ENCODE measurements at places on chromosomes 6 and 20.
A peak's percentile ranks its signal among the peaks of the same experiment; 100 is the strongest.

- no peak for DNase-seq
Observed at GRCh38 chr20:10594296-10594868, 79.4 kb downstream of the JAG1 start.

DNA sequence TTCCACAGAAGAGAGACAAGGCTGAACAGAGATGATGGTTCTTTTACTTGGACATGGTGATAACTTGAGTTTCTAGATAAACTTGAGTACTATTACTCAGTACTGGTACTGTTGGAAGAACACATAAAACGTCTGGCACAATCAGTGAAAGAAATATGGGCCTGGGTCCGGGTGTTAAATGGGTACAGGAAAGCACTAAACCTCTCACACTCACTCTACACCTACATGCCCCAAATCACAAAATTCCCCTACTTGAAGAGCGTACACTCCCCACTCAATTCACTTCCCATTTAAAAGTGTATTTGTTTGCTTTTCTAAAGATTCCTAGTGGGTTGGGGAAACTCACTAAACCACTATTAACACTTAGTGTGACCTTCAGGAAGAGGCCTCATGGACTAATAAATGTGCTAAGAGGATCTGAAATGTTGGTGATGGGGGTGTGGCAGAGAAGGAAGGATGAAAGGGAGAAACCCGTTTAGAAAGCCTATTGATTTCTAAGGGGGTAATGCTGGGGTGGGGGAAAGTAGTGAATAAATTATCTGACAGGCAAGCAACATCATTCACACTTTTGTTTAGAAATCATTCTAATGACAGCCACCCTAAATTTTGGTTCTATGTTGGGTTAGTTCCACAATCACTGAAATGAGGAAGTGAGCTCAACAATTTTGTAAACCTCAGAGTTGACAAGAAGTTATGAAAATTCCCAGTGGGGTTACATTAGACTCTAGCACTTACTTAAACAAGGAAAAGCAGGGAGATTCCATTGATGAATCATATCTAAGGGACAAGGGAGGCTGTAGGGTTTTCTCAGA, 222.6 kb upstream of the MARCKS start:
- no peak for DNase-seq

- no peak for DNase-seq
Observed at GRCh38 chr6:52532457-52532856, 44.4 kb downstream of the TRAM2 start.

- no peak for DNase-seq
Observed at GRCh38 chr20:63572788-63573646, 1.0 kb downstream of the HELZ2 start.

DNA sequence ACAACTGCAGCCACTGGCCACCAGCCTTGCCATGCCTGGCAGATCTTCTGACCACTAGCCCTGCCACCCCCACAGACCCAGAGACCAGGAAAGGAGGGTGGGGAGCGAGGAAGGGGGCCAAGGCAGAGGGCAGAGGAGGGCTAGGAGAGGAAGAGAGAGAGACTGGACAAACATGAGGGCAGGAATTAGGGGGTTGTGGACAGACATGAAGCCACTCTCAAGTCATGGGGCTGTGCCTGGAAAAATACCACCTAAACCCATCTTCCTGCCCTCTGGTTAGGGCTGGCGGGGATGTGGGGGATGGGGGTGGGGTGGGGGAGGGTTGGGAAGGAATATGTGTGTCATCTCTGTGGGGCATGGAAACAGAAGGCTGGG, 1.4 kb upstream of the SLC29A1 start:
- no peak for DNase-seq

GRCh38 chr6:119476024-119476423, 126.5 kb upstream of the MAN1A1 start:
- DNase-seq: no peak

- no peak for DNase-seq
Observed at GRCh38 chr6:1326535-1327121, 14.7 kb downstream of the FOXQ1 start.

GRCh38 chr6:322940-323729, 30.8 kb downstream of the DUSP22 start:
- DNase-seq: peak; percentile 60

DNA sequence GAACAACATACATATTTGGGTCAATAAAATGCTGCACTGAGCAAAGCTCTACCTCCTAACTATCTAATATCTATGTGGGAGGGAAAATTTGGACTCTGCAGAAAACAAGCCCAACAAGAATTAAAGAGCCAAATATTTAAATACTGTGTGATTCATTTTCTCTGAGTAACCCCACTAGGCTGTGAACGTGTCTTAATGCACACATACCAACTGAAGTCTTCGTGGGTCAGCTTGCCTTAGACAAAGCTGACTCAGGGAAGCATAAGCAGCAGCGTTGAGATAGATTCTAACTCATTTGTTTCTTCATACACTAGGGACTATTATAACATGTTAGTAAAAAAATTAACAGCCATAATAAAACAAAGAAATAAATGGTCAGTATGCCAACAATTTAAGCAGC, 114.3 kb downstream of the GJA1 start:
- DNase-seq: no peak

GRCh38 chr20:40563296-40563950, 125.6 kb downstream of the MAFB start:
- peak; percentile 86 for DNase-seq

- no peak for DNase-seq
Observed at GRCh38 chr6:158766621-158767455, 52.3 kb downstream of the EZR start.

DNA sequence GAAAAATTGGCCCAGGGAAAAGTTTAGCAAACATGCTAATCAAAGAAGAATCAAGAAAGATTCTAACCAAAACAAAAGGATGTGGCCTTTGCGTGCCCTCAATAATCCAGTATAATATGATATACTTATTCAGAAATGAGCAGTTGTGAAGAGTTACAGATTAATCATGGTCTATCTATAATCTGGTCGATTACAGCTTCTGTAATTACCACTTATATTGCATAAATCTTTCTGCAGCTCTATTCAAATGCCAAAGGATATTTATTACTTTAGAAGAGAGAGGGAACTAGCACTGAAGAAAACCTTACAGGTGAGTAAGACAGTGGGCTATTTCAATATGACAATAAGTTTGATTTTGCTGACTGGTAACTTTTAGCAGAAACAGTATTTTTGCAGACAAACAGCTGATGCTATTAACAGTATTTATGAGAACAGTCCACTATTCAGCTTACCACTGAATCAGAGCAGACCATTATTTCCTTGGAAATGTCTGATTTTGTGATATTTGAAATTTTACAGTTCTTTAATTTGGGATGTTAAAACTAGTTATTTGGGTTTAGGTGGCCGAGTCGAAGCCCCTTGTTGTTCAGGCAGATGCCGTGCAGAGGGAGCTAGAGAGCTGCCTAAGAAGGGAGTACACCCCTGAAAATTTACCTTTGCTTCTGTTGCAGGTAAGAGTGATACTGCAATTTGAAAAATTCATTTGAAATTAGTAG, 92.2 kb downstream of the CEP57L1 start:
- DNase-seq: no peak
